Activated naive CD8-positive, alpha-beta T cell treated with anti-CD3 and anti-CD28 coated beads, Interleukin-2, amount 50 U/mL, for 16 hours (primary cell): ENCODE measurements at places on chromosomes 11 and 22.
A peak's percentile ranks its signal among the peaks of the same experiment; 100 is the strongest.

DNA sequence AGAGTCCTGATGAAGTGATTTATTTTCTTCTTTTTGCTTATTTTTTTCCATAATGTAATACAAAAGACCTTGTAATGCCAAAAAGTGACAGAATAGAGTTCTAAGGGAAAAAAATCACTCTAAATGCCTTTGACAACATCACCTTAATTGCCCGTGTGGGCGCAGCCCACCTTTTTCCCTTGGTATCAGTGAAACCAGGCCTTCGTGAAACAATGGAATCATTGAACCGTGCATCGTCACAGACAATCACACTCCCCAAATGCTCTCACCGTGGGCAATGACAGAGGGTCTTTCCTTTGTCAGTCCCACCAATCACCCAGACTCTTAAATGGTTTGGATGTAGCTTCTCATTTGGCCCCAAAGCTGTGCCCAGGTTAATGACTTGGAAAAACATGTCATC lies 9.6 kb upstream of the SLC6A5 start:
- no peak for DNase-seq

DNA sequence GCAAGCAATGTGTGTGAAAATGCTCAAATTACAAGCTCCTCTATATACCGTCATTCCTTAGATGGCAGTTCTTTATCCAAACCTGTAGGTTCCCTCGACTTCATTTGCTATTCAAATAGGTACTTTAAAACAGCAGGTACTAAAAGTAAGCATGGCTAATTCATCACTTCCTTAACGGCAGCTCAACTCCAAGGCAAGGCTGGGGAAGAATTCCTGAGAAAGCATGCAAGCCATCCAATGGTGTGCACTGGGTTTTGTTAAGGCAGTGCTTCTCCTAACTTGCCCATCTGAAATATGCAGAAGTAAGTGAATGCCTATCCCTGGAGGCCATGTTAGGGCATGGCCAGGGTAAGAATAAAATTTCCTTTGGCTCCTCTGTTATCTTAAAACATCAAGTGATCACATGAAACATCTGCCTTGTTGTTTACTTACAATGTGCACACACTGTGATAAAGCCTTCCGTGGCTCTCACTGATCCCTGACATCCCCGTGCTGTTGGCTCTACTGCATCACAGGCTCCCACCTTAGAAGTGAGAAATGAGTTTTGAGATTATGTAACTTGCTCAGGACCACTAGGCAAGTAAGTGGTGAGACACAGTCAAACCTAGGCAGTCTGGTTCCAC lies 52.1 kb downstream of the SMCO4 start:
- no peak for DNase-seq

DNA sequence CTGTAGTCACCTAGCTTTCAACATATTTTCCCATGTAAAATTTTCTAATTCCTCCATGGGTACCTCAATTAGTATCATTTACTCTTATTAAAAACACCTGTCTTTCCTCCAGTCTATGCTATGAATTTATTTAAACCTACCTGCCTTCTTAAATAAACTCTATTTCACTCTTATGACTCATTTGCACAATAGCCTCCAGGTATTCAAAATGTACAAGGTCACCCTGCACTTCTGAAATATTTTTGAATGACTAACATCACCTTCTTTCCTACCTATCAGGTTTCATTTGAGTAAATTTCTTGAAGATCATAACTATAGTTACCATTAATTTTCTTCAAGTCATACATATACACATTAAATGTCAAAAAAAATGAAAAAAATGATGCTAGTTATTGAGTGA lies 939.7 kb downstream of the DLG2 start:
- no peak for DNase-seq

GRCh38 chr11:122808478-122808869 lies 29.8 kb upstream of the CRTAM start:
- no peak for DNase-seq

DNA sequence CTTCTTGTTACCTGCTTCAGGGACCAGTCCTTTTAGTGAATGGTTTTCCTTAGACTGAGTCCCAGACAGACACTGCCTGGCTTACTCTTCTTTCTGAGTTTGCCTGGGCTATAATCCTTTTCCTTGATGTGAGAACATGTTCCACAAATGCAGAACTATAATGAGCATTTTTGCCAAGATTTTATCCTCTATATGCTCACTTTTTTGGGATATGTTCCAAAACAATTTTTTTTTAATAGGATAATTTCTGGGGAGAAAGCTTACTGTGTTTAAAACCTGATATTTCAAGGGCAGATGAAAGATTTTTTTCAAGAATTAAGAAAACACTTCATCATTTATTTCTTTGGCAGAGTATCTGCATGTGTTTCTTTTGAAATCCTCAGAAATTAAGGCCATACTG lies 110.0 kb upstream of the TENM4 start:
- no peak for DNase-seq

GRCh38 chr11:8070417-8071115 lies 10.4 kb upstream of the TUB start:
- no peak for DNase-seq

DNA sequence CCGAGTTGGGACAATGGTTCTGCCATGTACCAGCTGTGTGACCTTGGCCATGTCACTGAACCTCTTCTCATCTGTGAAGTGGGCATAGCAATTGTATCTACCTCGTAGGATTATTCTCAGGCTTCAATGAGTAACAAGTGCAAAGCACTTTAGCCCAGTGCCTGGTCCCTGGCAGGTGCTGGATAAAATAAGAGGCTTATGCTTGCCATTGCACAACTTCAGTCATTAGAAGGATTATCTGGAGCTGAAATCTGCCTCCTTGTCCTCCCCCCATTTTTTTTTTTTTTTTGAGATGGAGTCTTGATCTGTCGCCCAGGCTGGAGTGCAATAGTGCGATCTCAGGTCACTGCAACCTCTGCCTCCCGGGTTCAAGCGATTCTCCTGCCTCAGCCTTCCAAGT lies 7.2 kb downstream of the SMTNL1 start:
- DNase-seq = no peak

GRCh38 chr11:112719736-112720525 lies 241.3 kb upstream of the NCAM1 start:
- no peak for DNase-seq

GRCh38 chr22:41028841-41029240 lies 63.6 kb upstream of the EP300 start:
- no peak for DNase-seq

GRCh38 chr11:45655347-45655756 lies 10.1 kb downstream of the CHST1 start:
- DNase-seq = no peak

GRCh38 chr11:68140496-68141245 lies 19.5 kb upstream of the CHKA start:
- DNase-seq = no peak

- DNase-seq = no peak
Observed at GRCh38 chr22:41905411-41906202, 9.3 kb downstream of the SHISA8 start.

DNA sequence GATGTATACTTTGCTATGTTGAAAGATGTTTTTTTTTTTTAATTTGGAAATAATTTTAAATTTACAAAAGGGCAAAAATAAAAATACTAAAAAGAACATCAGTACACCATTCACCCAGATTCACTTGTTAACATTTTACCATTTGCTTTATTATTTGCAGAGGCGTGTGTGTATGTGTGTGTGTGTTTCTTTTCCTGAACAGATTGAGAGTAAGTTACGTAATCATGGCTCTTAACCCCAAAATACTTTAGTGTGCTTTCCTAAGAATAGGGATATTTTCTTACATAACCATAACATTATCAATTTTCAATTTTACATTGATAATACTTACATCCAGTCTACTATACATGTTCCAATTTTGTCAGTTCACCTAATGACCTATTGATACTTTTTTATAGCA lies 91.5 kb upstream of the HORMAD2 start:
- DNase-seq = no peak

DNA sequence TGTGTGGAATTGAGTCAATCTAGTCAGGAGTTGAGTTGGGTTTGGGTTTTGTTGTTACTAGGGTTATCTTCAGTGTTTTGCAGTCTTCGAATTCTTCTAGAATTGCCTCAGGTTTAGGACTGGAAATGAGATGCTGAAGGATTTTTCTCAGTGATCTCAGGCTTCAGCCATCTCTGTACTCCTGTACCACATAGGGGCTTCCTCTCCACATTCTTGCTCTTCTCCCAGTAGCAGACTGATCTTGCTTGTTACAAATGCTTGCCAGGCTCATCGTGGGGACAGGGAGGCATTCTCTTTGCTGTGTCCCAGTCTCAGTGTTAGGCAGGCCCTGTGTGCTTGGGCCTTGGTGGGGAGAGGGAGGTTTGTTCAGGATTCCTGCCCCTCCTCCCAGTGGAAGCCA lies 96.1 kb downstream of the LRRC32 start:
- no peak for DNase-seq

DNA sequence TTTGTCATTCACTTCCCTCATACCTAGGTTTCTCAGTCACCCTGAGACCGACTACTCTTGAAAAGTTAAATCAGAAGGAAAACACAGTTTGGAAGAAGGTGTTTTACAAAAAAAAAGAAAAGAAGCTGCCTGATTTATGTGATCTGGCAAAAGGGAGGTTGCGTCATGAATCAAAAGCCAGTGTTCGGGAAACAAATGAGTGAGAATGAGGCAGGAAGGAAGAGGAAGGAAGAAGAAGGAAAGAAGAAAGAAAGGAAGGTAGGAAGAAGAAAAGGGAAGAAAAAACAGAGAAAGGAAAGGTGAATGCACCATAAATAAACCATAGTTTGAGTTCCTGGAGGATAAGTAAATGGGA lies 314.6 kb downstream of the BLID start:
- DNase-seq = no peak

DNA sequence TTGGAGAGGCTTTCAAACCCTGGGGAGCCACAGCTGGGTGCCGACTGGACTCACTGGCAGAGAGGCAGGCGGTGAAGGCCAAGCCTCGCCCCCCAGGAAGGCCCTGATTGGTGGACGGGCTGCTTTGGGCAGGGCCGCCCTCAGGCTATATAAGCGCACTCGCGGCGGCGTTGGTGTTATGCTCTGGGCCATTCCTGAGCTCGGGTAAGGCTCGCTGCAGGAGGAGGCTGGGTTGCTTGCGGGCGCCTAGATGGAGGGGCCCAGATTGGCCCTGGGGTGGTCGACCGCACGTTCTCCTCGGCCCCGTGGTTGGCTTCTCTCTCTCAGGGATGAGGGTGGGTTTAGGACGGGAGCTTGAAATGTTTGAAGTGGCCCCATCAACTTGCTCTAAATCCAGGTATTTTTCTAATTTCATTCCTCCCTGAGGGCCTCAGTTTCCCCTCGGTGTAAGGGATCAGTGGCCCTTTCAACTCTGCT lies at the start of gene SPDYC:
TSS of gene SPDYC (plus strand) at position 176 of the 477 bp plus-strand sequence. CDS start 1,125 bp downstream, outside the sequence.
- DNase-seq = no peak

GRCh38 chr22:44131412-44131811 lies 49.3 kb upstream of the PARVG start:
- DNase-seq = no peak

- DNase-seq = peak; percentile 56
Observed at GRCh38 chr11:128324531-128325141, 262.7 kb downstream of the ETS1 start.

GRCh38 chr22:37747715-37748100 lies 50.9 kb downstream of the TRIOBP start:
- no peak for DNase-seq

GRCh38 chr11:102551169-102551781 lies 20.7 kb upstream of the MMP7 start:
- no peak for DNase-seq

DNA sequence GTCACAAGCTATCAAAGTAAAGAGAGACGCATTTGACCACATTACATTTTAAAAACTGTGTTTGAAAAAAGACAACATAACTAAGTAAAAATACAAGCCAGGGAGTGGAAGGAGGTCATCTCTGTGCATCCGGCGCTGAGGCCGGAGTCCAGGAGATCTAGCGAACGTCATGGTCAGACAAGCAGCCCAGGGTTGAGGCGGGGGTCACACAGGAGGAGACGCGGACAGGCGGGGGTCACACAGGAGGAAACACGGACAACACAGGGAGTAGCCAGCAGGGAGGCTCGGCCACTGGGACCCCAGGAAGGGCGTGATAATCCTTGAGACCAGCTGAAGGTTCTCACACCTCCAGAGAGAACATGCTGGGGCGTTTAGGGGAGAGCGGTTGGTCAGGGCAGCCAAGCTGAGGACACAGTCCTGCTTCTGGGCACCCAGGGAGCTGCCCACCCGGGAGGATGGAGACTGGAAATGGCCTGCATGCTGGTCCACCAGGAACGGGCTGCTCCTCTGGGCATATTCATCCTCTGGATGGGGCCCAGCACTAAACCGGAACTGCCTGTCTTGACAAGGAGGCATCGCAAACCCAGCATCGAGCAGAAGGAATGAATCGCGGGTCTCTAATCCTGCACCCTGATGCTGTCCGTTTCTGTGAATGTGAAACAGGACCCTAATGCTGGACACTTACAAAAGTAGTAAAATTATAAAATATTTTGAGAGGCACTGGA lies 40.9 kb upstream of the MUC5AC start:
- DNase-seq = no peak

DNA sequence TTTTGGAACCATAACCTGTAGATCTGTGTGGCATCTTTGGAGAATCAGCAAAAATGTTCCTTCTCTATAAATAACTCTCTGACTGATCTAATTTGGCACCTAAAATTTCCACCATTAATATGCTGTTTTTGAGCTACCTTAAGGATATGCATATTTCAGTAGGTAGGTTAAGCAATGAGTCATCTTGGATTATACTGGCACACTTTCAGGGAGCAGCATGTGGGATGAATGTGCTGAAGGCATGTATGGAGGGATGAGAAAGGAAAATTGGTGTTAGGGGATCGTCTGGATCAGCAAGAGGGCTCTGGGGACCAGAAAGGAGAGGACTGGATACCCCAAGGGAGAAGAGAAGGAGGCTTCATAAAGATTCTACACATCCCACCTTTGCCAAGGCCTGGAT lies 44.6 kb upstream of the ELF5 start:
- DNase-seq = no peak

GRCh38 chr11:125292100-125292499 lies 127.5 kb downstream of the PKNOX2 start:
- DNase-seq = no peak

DNA sequence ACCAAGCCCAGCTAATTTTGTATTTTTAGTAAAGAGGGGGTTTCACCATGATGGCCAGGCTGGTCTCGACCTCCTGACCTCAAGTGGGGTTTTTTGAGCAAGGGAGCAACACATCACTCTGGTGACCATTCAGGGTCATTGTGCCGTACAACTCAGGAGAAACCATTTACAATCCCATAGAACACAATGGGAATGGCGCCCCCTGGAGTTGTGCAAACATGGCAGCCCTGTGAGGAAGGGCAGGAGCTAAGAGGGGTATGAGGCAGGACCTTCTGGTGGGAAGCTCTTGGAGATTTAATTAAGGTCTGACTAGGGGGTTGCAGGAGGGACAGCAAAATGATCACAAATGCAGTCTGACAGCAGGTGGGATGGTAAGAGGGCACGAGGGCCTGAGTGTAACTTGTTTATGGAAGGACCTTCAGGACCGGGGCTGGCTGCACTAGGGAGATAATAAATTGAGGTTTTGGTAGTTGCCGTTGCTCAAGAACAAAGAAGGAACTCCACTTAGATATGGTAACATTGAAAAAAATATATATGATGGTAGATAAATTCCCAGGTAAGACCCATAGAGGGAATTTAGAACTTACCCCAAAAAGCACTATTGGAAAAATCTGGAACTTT lies 9.1 kb upstream of the CSF2RB start:
- DNase-seq = no peak

- no peak for DNase-seq
Observed at GRCh38 chr22:29336751-29337490, 21.4 kb upstream of the RASL10A start.

- DNase-seq = no peak
Observed at GRCh38 chr22:30105483-30105882, 25.2 kb downstream of the HORMAD2 start.

- DNase-seq = no peak
Observed at GRCh38 chr22:43553451-43554258, 141.8 kb downstream of the MPPED1 start.

- no peak for DNase-seq
Observed at GRCh38 chr11:75246006-75246670, 5.6 kb downstream of the TPBGL start.
